ENCODE measurements at places on chromosomes 7 and 10.
A peak's percentile ranks its signal among the peaks of the same experiment; 100 is the strongest.

DNA sequence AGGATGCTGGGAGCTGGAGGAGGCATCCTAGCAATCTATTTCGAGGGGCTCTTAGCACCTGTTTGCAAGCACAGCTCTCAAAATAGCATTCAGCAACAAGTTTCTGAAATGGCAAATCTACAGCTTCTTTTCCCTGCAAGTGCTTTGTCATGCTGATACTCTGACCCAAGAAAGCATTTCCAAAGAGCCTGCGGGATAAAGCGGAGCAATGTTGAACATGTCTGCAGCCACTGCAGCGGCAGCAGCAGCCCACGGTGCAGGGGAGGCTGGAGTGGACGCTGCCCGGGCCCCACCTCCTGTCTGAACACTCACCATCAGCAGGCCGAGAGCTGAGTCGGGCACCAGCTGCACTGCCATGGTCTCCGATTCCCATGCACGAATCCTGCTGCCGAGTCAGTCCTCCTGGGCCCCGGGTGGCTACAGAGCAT, 964 bp downstream of the FRMD4A start:
- peak; percentile 43 for DNase-seq

DNA sequence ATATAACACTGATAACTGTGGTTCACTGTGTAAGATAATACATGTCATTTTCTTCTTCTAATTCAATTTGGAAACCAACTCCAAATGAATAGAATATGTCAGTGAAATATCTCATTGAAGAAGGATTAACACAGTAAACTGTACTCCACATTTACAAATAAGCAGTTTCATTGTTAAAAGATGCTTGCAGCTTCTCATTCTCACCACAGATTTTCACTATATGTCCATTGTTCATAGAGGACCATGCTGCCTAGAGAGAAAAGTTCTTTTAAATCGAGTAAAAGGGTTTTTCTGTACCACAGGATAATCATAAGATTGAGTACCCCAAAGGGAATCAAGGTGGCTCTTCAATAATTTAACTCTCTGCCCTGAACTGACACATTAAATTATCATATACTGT, 165.5 kb downstream of the LRRN3 start:
- DNase-seq = no peak

DNA sequence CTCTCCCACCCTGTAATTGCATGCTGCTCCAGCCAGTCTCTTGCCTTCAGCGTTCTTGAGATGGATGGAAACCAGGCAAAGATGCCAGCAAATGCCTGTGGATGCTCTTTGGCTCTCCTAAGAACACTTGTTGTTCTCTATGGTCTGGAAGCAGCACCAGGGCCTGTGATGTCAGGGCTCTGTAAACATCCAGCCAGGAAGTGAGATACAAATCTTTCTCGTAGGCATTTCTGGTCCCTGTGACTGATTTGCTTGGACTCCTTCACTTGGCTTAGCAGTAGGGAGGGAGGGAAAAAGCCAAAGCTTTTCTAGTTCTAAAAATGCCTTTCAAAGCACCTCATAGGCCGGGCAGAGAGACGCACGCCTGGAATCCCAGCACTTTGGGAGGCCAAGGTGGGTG, 201.3 kb downstream of the REEP3 start:
- DNase-seq = no peak

DNA sequence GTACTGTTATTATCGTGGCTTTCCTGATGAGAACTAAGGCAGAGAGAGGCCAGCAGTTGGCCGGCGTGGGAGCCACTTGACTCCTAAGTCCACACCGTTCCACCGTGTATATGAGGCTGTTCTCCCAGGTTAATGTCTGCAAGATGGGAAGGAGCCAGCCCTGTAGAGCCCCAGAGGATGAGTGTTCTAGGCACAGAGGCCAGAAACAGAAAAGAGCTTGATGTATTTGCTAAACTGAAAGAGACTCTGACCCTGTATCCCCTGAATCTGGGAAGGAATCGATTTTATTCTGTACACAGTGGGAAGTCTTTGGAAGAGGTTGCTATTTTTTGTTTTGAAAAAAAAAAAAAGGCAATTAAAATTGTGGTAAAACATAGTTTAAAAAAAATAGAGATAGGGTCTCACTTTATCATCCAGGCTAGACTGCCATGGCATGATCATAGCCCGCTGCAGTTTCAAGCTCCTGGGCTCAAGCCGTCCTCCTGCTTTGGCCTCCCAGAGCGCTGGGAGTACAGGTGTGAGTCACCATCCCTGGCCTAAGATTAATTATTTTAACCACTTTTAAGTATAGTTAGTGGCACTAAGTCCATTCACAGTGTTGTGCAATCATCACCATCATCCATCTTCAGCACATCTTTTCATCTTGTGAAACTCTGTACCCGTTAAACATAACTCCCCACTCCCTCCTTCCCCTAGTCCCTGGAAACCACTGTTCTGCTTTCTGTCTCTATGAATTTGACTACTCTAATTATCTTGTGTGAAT, 348.8 kb downstream of the SDK1 start:
- DNase-seq = no peak

GRCh38 chr7:74174606-74175082, 488 bp downstream of the EIF4H start:
- DNase-seq = peak; percentile 88

- no peak for DNase-seq
Observed at GRCh38 chr7:74284781-74285259, 4.4 kb upstream of the CLIP2 start.

DNA sequence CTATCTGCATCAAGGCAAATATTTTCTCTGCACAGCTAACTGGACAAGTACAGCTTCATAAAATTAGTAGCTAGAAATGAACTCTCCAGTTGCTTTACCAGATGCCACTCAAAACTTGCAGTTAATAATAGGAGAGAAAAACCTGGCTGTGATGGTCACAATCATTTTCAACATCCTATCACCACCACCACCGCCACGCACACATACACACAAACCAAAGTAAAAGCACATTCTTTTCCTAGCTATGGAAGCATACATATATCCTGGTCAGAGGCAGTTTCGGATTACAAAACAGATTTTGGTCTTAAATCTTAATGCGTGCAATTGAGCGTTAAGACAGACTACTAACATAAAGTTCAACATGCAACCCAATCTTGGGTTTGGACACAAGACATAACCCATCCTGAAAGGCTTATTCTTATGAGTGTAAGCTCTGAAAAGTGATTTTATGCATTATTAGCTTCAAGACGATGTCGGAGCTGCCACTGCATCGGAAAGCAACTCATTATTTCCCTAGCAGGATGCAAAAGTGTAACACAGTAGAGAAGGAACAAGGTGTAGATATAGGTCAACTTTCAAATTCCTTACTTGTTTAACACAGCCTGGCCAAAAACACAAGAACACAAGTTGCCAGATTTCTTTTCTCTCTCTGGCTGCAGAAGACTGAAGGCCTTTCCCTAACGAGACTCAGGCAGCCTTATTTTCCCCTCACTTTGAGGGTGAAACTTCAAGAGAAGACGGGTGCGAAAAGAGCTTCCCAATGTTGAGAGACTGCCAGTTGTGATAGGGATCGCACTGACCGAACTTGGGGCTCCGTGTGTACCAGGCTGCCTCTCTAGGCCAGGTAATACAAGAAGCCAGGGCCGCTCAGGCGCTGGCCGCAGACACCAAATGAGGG, 1.2 kb downstream of the CACUL1 start:
- DNase-seq = no peak

DNA sequence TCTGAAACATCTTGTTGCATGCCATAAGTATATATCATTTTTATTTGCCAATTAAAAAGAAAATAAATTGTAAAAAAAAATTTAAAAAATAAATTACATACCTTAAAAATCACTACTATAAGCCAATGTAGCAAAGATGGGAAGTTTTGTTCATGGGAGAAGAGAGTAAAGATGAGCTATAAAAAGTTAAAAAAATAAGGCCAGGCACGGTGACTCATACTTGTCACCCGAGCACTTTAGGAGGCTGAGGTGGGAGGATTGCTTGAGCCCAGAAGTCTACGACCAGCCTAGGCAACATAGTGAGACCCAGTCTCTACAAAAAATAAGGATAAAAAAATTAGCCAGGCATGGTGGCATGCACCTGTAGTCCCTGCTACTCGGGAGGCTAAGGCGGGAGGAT, 8.4 kb upstream of the STK32C start:
- DNase-seq = no peak

- DNase-seq = no peak
Observed at GRCh38 chr7:150631866-150632864, at the start of gene GIMAP6. TSS of gene GIMAP6 (minus strand) at chr7:150632385. CDS start at chr7:150630142, 2,243 bp downstream.

DNA sequence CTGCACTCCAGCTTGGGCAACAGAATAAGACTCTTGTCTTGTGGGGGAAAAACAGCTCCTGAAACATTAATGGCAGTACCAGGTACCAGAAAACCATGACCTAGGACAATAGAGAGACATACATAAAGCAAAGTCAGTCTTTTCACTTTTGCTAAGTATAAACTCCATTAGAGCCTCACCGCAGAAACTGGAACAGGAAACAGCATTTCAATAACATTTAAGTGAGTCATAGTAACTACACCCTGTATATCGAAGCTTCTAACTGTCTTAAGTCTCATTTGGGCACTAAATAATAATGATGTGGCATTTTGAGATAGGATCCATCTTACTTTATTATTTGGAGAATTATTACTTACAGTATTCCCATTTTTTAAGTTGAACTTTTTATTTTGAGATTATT, 517.8 kb upstream of the CELF2 start:
- DNase-seq = no peak

GRCh38 chr10:116742367-116743265, at the start of gene HSPA12A:
TSS of gene HSPA12A (minus strand) at chr10:116742566. CDS start at chr10:116742469, 97 bp downstream.
- peak; percentile 97 for DNase-seq

DNA sequence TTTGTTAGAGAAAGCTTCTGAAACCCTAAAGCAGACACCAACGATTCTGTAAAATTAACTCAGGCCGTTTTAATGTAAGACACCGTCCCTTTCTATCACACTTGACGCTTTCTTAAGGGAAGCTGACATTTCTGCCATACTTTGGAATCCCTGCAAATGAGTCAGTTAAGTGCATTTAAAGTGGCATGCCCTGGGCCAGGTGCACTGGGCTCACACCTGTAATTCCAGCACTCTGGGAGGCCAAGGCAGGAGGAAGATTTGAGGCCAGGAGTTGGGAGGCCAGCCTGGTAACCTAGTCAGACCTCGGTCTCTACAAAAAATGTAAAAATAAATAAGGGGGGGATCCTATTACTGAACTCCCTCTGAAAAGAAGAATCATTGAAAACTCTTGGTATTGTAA, 4.4 kb downstream of the UBE2H start:
- no peak for DNase-seq

DNA sequence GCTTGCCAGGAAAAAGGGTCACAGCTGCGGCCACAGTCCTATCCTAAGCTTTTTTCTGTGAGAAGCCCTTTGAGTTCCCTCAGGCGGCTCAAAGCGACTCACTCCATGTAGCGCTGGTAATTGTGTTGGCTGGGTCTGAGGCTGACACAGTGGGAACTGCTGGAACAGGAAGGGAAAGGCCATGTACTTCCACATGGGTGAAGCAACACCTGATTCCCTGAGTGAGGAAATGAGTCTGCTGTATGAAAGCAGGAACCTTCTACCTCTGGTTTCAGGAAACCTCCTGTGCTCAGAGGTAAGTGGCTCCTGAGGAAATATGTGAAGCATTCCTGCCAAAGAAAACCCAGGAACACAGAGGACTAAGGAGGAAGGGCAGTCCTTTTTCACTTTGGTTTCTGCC, 734.6 kb upstream of the SORCS1 start:
- DNase-seq = no peak

- no peak for DNase-seq
Observed at GRCh38 chr7:17854261-17855047, 85.8 kb downstream of the SNX13 start.

Data from right kidney (tissue), 9 donors.